ENCODE measurements at places on chromosomes 11 and 22.

DNA sequence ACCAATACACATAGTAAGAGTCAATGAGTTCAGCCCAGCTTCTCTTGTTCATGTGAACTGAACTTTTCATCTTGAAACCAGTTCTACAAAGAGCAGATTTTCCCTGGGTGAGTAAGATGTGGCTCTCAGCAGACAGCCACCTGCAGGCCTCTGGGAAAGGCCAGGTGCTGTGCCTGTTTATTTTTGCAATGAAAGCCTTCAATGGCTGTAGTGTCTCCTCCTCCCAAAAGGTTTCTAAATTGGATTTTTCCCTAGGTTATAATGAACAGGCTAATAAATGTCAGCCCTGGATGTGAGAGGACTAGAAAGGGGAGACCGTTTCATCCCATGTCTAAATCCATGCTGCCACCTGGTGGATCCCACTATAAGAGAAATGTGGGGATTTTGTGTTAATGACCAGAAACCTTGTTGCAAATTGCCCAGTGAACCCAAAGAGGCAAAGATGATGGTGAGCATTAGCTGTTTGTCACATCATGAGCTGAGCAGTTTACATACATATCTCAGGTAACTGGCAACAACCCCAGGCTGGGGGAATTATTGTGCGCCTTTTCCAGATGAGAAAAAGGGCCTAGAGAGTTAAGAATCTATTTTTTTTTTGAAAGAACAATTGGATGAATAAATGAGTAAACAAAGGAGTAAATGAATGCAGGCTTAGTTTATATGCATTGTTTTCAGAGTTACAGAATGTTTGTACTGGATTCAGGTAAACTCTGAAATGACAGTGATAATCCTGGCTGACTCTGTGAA, 12.7 kb downstream of the C11orf91 start:
- no peak overlapping the region for H3K4me3 ChIP-seq
- no peaks in the 10 kb centered on the region for H3K36me3 ChIP-seq
- no peaks in the 10 kb centered on the region for H3K4me1 ChIP-seq
- peak; percentile 69 for ATAC-seq

DNA sequence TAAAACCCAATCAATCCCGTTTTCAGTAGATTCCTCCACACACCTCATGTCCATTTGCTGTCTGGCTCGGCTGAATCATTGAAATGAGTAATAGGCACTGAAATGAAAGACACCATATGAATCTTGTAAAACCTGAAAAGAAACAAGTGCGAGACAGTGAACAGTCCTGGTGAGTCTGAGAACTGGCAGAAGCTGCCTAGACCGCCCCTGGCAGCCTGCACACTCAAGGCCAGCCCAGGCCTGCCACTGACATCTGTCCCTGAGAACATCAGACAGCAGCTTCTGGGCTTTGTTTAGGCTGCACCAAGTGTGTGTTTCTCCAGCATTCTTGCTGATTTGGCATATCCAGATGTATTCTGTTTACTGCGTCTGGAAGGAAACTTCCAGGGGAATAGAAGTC, 44.8 kb downstream of the ENDOD1 start:
- H3K4me3 ChIP-seq = no peak overlapping the region
- H3K4me1 ChIP-seq = no peaks in the 10 kb centered on the region
- peaks cover 19% of the 10 kb centered on the region for H3K36me3 ChIP-seq
- H3K27ac ChIP-seq = no peak overlapping the region
- no peak for ATAC-seq

GRCh38 chr11:106969644-106970355, 48.5 kb downstream of the GUCY1A2 start:
- H3K4me3 ChIP-seq = no peak overlapping the region
- H3K27ac ChIP-seq = no peak overlapping the region
- H3K4me1 ChIP-seq = no peaks in the 10 kb centered on the region
- H3K27me3 ChIP-seq = no peaks in the 10 kb centered on the region
- H3K36me3 ChIP-seq = no peaks in the 10 kb centered on the region

- no peak overlapping the region for H3K27ac ChIP-seq
- no peak for ATAC-seq
- no peak overlapping the region for H3K4me3 ChIP-seq
- H3K27me3 ChIP-seq = no peaks in the 10 kb centered on the region
These were observed 563 bp upstream of the CRTAM start for GRCh38 chr11:122837528-122838346.

DNA sequence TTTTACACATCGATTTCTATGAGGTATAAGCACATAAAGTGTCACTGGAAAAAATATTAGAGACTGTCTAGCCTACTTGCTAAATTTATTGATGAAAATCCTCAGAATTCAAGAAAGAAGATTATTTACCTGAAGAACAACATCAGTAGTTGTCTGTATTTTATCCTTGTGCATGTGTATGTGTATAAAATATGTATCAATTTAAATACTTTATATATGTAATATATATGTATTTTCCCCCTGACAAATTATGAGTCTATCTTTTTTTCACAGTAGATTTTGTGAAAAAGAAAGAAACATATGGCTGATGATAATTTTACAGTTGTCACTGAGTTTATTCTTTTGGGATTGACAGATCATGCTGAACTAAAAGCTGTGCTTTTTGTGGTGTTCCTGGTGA, at the start of gene OR5J2:
TSS of gene OR5J2 (plus strand) at position 301 of the 400 bp plus-strand sequence. CDS start at position 301, 0 bp downstream.
- no peak within 1 kb of the TSS for H3K4me3 ChIP-seq
- no peaks in the 10 kb centered on the region for H3K36me3 ChIP-seq
- no peak for ATAC-seq
- no peak within 1 kb of the TSS for H3K27ac ChIP-seq
- no peaks in the 10 kb centered on the region for H3K4me1 ChIP-seq

Data from stimulated activated memory B cell treated with anti-CD40 and anti-IgM and Interleukin-4, amounts not matched to agents 10 μg/mL and 1 μg/mL and 100 μg/mL, for 72 hours (primary cell).